Hypothalamus (tissue), 51 donors: ENCODE measurements at places on chromosomes 2 and 18.
A peak's percentile ranks its signal among the peaks of the same experiment; 100 is the strongest.

DNA sequence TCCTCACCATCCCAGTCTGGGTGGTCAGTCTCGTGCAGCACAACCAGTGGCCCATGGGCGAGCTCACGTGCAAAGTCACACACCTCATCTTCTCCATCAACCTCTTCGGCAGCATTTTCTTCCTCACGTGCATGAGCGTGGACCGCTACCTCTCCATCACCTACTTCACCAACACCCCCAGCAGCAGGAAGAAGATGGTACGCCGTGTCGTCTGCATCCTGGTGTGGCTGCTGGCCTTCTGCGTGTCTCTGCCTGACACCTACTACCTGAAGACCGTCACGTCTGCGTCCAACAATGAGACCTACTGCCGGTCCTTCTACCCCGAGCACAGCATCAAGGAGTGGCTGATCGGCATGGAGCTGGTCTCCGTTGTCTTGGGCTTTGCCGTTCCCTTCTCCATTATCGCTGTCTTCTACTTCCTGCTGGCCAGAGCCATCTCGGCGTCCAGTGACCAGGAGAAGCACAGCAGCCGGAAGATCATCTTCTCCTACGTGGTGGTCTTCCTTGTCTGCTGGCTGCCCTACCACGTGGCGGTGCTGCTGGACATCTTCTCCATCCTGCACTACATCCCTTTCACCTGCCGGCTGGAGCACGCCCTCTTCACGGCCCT lies 11.2 kb downstream of the ACKR3 start:
- DNase-seq, result no peak

DNA sequence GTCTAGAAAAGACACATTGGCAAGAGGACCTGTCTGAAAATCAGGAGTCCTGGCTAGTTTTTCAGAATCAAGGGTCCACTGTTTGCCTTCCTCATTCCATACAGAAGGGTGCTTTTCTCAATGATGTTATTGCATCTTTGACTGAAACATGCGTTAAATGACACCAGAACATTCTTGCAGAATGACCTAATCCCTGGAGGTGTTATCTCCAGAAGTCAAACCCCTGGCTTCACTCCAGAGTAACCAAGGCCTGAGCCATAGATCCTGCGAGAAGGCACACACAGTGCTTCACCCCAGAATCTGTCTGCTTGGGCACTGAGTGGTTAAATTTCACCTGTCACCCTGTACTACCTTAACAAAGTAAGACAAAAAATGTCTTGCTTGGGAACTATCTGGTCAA lies 1055.2 kb upstream of the FANCL start:
- DNase-seq, result no peak

GRCh38 chr2:174634130-174635014 lies 36.8 kb upstream of the WIPF1 start:
- no peak for DNase-seq

GRCh38 chr2:134739236-134739878 lies 20.6 kb upstream of the TMEM163 start:
- no peak for DNase-seq

DNA sequence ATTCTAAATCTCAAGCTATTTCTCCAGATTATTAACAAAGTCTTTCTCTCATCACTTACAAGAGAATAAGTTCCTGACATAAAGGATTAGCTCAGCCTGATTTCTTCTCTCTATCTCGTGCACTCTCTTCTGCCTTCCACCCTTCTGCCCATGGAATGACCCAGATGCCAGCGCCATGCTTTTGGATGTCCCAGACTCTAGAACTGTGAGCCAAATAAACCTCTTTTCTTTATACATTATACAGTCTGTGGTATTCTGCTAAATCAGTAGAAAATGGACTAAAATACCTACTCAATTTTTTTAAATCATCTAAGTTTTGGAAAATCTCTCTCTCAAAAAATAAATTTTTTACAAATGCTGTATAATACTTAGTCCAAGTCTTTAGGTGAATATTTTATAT lies 218.6 kb downstream of the EXOC6B start:
- no peak for DNase-seq

GRCh38 chr2:106552921-106553320 lies 65.8 kb downstream of the CD8B2 start:
- DNase-seq, result no peak

DNA sequence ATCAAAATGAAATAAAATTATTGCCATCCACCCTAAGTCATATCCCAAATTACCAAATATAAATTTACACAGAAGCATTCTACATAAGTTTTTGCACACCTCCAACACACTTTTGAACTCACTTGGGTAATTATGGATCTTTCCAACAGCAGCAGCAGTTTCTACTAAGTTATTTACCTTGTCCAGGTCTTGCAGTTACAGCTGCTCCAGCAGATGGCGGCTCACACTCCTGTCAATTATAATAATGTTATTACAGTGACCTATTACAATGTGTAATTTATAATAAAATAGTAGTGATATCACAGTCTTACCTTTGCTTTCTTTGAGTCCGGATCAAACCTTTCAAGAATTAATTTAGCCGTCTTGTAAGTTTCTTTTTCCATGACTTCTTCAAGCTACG lies 37.9 kb downstream of the LNPK start:
- DNase-seq, result no peak

DNA sequence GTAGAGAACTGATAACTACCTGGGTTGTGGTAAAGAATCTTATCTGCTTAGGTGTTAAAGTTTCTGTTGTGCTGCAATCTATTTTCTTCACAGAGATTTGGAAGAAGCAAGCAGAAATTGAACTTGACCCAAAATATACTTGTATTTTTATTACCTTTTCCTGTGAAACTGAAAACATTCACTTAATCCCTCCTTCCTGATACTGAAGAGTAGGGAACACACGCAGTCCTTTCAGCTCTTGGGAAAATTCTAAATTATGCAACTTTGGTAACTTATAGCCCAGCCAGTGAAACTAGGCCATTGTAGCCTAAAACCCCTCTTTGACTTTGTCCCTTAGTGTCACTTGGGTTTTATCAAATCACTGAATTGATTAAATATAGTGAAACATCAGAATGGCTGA lies 128.4 kb upstream of the MEIS1 start:
- DNase-seq, result no peak

DNA sequence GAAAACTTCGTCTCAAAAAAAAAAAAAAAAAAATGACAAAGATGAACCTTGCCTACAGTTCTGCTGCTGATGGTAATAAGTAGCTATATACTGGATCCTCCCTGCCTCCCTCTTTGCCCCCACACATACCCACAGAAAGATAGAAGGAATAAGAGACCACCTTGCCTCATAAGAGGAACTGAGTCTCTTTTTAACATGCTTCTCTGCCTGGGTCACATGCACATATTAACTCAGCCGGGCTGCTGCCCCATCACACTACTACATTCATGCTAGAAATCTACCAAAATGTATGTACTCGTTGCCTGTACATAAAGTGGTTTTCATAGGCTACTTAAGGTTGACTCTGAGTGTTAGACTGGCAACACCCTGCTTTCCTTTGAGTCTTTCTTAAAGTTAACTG lies 78.9 kb upstream of the B3GNT2 start:
- no peak for DNase-seq

- no peak for DNase-seq
Measured at GRCh38 chr2:17818235-17818815, 2.1 kb downstream of the MSGN1 start.

DNA sequence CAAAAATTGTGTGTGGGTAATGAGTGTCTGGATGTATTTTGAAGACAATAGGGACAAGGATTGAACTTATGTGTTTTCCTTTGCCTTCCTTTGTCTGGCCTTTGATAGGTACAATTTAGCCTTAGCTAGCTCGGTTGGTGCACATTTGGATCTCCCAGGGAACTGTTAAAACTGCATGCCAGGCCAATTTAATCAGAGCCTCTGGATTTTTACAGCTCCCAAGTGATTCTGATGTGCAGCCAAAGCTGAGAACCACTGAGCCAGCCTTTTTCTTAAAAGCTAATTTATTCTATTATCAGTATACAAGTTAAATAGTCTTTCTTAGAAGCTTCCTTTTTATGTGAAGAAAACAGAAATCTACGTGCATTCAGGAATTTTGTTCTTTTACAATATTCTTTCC lies 25.0 kb downstream of the PLEK start:
- no peak for DNase-seq

DNA sequence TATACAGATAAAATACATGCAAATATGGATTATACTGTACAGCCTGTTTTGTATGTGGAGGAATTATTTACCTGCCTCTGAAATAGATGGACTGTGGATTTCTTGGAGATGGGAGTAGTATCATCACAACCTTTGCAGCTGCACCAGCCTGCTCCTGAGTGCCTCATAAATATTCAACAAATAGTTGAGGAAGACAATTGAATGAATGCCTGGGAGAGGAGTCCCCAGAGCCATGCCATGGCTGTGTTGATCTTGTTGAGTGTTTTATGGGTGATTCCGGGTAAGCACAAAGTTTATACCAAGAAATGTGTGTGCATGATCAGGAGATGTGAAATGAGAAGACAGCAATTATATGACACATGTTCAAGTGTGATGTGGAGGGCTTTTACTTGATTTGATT lies 225.0 kb downstream of the FHOD3 start:
- DNase-seq, result no peak

- no peak for DNase-seq
Measured at GRCh38 chr2:55102056-55102812, 52.0 kb upstream of the RTN4 start.

- no peak for DNase-seq
Measured at GRCh38 chr2:55883829-55884228, 39.8 kb downstream of the EFEMP1 start.

DNA sequence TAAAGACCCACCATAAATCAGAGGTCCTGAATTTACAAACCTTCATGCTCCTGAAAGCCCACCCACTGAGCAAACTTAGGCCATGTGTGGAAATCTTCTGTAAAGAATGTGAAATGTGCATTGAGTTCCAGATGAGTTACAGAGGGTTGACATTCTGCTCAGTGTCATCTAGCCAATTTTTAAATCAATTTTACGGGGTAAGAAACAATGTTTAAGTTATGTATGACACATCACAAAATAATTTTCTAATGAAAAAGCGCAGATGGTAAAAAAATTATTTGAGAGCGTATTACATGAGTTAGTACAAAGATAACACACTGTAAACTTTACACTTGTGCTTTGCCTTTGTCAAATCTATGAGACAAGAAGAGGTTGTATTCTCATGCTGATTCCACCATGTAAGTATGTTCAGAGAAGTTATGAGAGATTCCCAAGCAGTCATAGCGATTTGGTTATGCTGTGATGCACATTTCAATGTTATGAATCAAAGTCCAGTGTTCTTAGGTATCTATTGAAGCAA lies 446.3 kb downstream of the ADCYAP1 start:
- DNase-seq, result no peak

- no peak for DNase-seq
Measured at GRCh38 chr2:149832324-149832723, 244.7 kb upstream of the MMADHC start.

DNA sequence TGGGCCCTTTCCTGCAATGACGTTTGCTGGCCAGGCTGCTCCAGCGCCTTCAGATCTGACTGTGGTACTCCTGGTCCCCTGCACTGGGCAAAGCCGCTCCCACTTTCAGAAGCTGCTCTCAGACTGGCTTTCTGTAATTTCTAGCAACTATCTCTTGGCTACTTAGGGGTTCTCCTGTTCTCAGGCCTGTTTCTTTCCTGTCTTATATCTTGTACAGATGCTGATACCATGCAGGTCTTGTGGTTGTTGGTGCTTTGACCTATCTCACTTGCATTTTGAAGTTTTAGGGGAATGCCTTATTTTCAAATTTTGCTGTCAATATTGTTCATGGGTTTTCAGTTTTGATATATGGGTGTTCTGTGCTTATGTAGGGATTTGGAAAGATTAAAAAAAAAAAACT lies 145.8 kb downstream of the CLIP4 start:
- DNase-seq, result no peak

GRCh38 chr18:75538727-75539126 lies 111.2 kb upstream of the SMIM21 start:
- DNase-seq, result no peak

DNA sequence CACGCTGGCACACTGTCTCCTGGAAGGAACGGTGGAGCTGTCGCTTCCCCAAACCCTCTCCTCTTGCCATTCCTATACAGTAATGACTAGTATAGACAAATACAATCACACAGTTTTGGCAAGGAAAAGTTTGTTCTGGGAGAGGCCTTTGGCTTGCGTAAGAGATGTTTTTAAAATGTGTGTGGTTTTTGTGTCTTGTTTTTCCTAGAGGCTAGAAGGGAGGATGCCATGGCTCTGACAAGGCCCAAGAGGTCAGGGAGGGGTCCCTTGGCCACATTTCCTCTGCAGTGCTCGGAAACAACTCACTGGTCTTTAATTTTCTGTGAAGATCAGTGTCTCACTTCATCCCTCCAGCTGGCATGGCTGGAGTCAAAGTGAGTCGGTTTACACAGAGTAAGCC lies 195.9 kb downstream of the SH3RF3 start:
- no peak for DNase-seq

GRCh38 chr2:72132981-72133720 lies 14.5 kb downstream of the CYP26B1 start:
- DNase-seq, result no peak

- no peak for DNase-seq
Measured at GRCh38 chr2:79131687-79132086, 11.4 kb downstream of the REG1A start.

- peak; percentile 19 for DNase-seq
Measured at GRCh38 chr2:64644458-64645382, 9.0 kb downstream of the SERTAD2 start.

- no peak for DNase-seq
Measured at GRCh38 chr18:39751161-39751560, 2185.6 kb upstream of the CELF4 start.

DNA sequence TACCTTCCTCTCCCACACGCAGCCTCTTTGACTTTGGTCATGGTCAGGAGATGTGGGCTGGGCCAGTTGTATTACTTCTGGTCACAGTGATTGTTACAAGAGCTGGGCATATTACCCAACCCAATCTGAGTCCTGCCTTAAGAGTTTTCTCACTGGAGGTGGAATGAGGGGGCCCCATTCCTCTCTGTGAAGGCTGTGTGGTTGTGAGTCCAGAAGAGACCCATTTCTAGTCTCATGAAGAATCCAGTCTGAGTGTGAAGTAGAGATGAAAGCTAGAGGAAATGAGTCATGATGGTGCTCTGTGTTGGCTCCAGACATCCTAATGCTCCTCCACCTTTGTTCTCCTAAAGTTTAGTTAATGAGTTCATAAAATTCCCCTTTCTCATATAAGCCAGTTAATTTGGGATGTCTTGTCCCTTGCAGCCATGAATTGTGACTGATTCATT lies 50.8 kb upstream of the RASGRP3 start:
- DNase-seq, result no peak

GRCh38 chr18:5620289-5620688 lies 76.5 kb upstream of the EPB41L3 start:
- no peak for DNase-seq

DNA sequence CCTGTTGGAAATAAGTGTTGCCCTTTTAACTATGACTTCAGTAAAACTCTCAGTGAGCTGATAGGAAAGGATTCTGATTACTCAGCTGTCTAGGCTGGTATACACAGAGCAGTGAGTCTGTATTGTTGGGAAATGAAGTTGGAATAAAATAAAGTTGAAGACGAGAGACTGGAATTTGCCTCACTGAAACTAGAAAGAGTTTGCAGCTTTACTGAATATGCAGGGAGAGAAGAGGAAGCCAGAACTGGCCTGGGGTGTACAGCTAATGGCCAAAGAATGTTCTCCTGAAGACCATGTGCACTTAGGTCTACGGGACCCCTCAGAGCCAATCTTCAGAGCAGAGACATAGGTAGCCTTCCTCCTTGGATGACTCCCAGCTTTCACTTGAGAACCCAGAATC lies 26.5 kb downstream of the EIF4E2 start:
- DNase-seq, result no peak
